ENCODE measurements at places on chromosomes 4 and X.
A peak's percentile ranks its signal among the peaks of the same experiment; 100 is the strongest.

DNA sequence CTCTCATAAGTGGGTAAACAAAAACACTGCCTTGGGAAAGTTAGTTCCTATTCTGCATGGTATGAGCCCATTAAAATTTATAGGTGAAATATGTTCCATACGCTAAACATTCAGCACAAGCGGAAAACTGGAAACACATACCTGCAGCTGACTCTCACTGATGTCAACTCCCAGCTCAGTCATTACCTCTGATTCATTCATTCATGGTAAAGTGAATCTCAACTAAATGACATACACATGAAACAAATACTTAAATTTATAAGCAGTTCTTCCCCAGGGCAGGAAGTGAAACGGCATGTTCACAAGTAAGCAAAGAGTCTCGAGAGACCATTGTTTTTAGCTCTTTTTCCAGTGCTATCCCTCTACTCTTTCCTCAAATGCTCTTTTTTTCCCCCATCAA is 1.6 kb downstream of the SLC10A6 start:
- DNase-seq = no peak

GRCh38 chr4:80732010-80732409 is 298.5 kb upstream of the BMP3 start:
- DNase-seq = peak; percentile 41

DNA sequence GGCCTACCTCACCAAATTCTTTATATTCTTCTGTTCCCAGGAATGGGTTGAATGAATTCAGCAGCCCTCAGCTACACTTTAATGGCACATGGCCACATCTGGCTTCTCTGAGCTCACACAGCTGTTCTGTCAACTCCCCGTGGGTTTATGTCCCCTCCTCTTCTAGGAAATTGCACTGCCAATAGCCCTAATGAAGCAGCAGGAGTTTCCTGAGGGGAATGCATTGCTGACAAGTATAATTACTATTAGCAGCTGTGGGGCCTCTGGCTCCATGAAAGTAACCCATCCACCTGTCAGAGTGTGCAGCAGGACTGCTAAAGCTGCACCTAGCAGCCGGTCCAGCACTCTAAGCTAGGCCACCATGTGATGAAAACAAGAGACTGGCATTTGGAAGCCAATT is 50.3 kb downstream of the FTHL17 start:
- no peak for DNase-seq

GRCh38 chrX:11342673-11343072 is 49.5 kb downstream of the AMELX start:
- no peak for DNase-seq

DNA sequence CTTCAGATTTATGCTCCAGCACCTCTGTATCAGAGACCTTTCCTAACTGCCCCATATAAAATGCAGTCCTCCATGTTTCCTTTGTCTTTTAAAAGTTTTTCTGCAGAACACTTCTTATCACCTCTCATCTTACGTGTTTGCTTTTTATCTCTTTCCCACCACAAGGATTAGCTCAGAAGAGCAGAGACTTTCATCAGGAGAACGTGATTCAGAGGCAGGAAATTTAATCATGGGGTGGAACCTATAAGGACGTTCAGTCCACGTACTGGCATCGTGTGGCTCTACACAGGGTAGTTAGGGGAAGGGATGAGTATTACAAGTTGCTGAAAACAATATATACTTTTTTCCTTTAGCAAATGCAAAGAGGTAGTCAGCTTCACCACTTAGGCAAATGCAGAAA is 98.7 kb downstream of the SORBS2 start:
- peak; percentile 89 for DNase-seq

DNA sequence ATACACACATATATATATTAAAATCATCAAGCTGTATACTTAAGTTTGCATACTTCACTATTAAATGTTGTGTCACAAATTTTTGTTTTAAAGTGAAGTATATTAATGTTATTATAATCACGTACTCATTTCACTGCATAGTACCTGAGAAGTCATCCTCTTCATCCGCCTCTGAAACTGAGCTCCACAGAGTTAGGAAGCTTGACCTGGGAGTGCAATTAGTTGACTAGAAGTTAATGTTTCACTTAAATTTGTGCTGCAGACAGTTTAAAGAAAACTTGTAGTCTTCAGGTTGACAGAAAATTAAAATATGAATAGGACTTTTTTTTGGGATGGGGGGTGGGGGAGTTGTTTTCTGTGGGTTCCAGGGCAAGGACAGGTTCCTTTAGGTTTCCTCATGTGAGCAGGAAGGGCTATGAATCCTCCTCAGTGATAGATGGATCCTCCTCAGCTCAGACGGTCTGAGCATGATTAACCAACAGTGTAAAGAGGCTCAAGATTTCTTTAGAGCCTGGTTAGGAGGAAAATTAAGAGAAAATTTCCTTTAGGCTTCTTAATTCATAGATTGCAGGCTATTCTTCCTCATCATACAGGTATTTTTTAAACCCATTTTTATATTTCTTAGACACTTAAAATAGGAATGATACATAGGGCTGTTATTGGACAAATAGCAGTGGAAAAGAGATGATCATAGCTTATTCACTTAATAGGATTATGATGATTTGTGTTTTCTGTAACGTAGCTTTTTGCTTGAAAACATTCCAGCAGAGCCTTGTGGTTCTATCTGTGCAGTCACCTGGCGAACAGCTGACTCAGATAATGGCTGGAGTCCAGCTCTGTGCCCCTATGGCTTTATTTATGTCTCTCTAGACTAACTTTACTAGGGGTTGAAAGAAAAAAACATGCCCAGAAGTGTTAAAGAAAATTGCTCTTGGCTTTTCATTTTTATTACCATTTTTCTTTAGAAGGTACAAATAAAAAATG is 102.7 kb downstream of the SLC4A4 start:
- DNase-seq = peak; percentile 43

GRCh38 chr4:57037982-57038604 is 59.4 kb downstream of the POLR2B start:
- no peak for DNase-seq

- DNase-seq = no peak
Measured at GRCh38 chrX:63258144-63258543, 93.0 kb downstream of the SPIN4 start.

DNA sequence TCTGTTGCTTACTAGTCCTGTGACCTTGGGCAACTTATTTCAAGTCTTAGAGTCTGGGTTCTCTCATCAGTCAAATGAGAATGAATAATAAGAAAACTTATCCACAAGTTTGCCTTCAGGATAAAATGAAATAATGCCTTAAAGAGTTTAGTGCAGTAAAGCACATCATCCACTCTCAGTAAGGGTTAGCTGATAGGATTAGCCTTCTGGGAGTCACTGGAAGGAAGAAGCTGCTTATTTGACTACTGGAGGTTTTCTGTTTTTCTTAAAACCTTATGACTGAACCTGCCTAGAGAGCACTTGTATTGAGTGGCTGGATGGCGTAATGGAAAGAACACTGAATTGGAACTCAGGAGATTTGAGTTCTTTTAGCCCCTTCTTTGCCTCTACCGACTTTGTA is 1.8 kb downstream of the RNF128 start:
- no peak for DNase-seq

DNA sequence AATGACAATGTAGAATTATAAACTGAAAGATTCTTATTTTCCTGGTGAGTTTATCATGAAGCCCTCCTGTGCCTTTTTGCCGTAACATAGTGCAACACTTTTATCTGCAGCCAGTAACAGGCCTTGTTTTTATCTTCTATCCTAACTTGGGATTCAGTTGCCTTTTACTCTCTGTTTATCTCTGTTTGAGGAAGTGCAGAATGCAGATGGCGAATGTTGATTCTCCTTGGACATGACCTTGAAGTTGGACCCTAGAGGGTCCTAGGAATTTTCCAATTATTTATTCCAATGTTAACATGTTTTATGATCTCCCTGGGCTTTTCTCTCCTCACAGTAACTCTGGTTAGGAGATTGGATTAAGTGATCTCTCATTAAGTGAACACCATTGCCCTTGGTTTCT is 165.0 kb downstream of the FMR1NB start:
- no peak for DNase-seq

DNA sequence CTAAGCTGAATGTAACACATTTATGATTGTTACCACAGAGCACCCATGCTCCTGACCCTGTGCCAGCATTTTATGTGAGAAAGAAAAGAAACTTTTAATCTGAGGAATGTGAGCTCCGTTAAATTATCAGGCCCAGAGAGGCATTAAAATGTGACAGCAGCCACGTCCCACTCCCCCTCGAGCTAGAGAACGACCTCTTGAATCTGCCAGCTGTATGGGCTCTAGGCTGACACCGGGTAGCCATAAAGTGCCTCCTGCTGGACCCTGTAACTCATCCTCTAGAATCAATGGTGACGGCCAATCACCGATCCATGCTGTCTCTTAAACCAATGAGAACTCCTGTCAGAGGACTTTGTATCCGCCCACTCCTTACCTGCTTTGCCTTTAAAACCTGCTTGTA is 110.2 kb upstream of the ADRA2C start:
- DNase-seq = no peak

DNA sequence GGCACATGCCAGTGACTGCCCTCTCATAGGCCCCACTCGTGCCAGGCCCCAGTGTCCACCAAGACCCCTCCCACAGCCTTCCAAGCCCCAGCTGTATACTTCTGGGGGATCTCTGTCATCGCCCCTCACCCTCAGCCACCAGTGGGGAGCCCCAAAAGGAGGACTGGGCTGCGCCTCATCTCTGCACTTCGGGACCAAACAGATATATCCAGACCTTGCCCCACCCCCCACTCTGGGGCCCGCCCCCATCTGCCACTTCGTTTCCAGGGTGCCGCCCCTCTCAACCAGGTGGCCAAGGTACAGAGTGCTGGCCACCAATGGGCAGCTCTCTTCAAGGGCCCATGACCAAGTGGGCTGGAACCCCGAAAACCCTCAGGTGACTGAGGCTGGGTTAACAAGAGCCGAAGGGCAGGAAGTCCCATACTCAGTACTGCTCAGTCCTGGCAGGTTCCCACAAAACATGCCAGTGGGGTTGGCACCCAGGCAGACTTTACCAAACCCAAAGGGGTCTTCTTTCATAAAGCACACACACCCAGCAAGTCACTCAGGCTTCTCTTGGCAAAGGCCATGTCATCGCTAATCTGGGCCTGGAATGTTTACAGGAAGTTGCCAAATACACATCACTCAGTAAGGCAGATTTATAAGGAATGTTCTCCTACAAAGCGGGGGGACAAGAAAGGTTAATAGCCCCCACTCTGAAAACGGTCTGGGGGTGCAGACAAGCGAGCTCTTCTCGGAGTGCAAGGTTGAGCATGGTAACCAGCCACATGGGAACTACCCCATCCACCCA is 4.4 kb downstream of the ZFYVE28 start:
- DNase-seq = peak; percentile 39

- no peak for DNase-seq
Measured at GRCh38 chr4:147785129-147785528, 53.2 kb downstream of the ARHGAP10 start.

- peak; percentile 54 for DNase-seq
Measured at GRCh38 chrX:108396188-108396891, 41.9 kb downstream of the COL4A6 start.

DNA sequence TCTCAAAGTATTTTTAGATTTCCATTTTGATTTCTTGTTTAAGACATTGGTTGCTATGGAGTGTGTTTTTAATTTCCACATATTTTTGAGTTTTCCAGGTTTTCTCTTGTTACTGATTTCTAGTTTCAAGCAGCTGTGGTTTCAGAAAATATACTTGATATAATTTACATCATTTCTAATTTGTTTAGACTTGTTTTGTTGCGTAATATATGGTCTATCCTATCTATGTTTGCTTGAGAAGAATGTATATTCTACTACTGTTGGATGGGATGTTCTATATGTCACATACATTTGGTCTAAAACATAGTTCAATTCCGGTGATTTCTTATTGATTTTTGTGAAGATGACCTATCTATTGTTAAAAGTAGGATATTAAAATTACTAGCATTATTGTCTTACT is 170.5 kb upstream of the EMCN start:
- no peak for DNase-seq

GRCh38 chrX:27600686-27601085 is 10.5 kb downstream of the DCAF8L2 start:
- DNase-seq = peak; percentile 26

DNA sequence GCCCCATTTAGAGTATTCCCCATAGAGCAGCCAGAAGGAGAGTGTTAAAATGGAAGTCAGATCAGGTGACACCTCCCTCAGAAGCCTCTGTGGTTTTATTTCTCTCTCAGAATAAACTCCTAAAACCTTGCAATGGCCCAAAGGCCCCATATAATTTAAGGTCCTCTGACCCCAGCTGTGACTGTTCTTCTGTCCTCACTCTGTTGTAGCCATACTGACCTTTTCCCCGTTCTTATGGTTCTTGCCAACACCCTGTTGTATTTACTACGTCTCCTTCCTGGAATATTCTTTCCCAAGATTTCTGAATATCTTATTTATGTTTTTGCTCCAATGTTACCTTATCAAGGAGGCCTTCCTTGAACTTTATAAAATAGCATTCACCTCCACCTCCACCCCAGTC is 18.0 kb downstream of the ADH7 start:
- DNase-seq = no peak

DNA sequence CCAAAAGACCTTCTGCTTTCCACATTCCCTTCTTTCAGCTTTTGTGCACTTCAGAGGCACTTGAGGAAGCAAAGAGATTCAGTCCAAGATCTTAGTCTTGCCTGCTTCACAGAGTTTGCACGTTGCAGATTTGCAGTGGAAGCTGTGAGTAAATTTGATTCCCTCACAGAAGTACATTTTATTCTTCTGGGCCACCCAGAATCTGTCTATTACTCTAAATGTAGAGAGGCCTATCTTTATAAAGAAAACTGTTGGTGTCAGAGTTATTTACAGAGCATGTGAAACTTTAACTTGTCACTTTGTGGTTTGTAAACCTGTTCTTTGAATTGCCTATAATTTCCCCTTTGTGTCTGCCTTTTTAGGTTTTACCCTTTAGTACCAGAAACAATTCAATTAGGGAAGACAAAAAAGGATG is 15.5 kb downstream of the SPRY1 start:
- no peak for DNase-seq

DNA sequence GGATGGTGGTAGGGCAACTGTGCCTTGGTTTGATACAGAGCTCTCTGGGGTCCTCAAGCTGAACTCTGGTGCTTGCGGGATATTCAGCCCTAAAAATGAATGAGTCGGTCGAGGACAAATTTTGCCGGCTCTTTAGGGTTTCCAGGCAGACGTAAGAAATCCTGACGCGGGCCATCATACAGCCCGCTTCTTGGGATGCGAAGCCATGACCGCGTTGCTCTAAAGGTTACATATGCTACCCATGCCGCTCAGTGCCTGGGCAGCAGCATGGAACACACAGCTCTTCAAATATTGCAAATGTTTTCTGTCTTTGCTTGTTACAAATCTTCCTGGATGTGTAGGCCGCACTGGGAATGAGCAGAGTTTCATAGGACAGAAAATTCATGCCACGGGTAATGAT is 55.6 kb downstream of the NBDY start:
- DNase-seq = no peak

- no peak for DNase-seq
Measured at GRCh38 chrX:21394792-21395191, 20.6 kb downstream of the CNKSR2 start.
